ENCODE measurements at places on chromosomes 16 and 17.

GRCh38 chr16:80433623-80434022, 107.2 kb upstream of the DYNLRB2 start:
- no peak for DNase-seq

- DNase-seq, result peak; percentile 21
These were observed 108.1 kb downstream of the PMP22 start for GRCh38 chr17:15157051-15157450.

- no peak for DNase-seq
These were observed 19.7 kb downstream of the PHAF1 start for GRCh38 chr16:67129422-67129821.

GRCh38 chr17:29571883-29572681, 3.6 kb downstream of the TP53I13 start:
- DNase-seq, result no peak

GRCh38 chr16:20359997-20360396, 7.5 kb upstream of the UMOD start:
- DNase-seq, result peak; percentile 28

GRCh38 chr17:69170377-69170776, 28.7 kb upstream of the ABCA6 start:
- DNase-seq, result peak; percentile 86

DNA sequence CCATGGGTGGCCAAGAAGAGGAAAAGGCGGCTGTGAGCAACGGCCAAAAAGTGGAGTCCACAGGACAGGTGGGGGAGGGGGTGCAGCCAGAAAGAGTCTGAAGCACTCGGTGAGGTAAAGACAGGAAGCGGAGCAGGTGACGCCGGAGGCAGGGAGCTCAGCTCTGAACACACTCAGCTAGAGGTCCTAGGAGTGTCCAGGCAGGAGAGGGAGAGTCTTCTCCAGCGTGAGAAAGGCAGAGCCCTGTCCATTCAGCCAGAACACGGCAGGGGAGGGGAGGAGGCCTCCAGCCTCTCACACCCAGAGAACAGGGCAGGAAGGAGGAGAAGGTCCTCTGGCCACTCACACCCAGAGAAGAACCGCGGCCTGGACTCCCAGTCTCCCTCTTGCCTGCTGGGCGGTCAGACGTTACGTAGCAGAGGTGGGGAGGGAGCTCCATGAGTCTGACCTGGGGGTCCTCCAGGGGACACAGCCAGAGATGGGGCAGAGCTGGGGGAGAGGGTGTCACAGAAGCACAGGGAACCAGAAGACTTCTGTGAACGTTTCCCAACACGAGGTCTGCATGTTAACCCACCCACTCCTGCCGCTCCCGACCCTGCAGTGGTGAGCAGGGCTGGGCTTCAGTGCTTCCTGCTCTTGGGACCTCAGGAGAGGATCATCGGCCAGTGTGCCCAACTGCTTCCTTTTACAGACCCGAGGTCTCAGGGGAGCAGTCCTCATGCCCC, 89.2 kb downstream of the ABR start:
- no peak for DNase-seq

DNA sequence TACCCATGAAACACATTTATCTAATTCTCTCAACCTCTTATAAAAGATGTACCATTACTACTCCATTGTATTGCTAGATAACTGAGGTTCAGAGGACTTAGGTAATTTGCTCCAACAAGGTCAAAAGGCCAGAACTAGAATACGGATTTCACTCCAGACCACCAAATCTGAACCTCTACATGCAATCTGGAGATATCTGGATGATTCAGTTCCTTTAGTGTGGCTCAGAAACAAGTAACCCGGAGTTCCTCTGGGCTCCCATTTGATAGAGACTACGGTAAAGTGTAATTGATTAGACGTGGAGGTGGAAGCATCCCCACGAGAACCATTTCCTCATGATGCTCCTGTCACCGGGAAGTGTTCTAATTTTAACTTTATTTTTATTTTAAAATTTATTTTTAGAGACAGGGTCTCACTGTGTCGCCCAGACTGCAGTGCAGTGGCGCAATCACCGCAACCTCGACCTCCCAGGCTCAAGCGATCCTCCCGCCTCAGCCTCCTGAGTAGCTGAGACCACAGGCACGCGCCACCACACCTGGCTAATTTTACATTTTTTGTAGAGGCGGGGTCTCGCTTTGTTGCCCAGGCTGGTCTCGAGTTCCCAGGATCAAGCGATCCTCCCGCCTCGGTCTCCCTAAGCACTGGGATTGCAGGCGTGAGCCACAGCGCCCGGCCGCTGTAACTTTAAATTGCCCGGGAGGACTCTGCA, 608 bp upstream of the COX10 start:
- peak; percentile 46 for DNase-seq
